ENCODE measurements at places on chromosomes 1 and 21. TPM values are rescaled to one million over a fixed set of nuclear protein-coding genes. Genes with fewer than 3 reads are reported as not detected.

LY9 gene
- total RNA-seq: not detected

TRIM62 gene
- total RNA-seq: 5.7 TPM

RHD gene
- total RNA-seq: not detected

RNU1-4 gene
- total RNA-seq: under 0.01 TPM

CR1 gene
- not detected for total RNA-seq

SYPL2 gene
- total RNA-seq: 0.91 TPM

RIMS3 gene
- 0.86 TPM for total RNA-seq

GBP4 gene
- 0.66 TPM for total RNA-seq

ANGPTL3 gene
- total RNA-seq: not detected

CCDC185 gene
- total RNA-seq: not detected

PTPN22 gene
- 4.7 TPM for total RNA-seq

CHIT1 gene
- total RNA-seq: 0.13 TPM

TEKT2 gene
- 0.36 TPM for total RNA-seq

LCE2B gene
- total RNA-seq: not detected

KCNJ6 gene
- 0.20 TPM for total RNA-seq

L1TD1 gene
- total RNA-seq: 0.13 TPM

RSPH1 gene
- total RNA-seq: not detected

ACADM gene
- 23.8 TPM for total RNA-seq

CDC42BPA gene
- total RNA-seq: 47.7 TPM

AIRE gene
- total RNA-seq: 0.07 TPM

C21orf58 gene
- 4.6 TPM for total RNA-seq

ATP8B2 gene
- total RNA-seq: 195 TPM

ST6GALNAC5 gene
- total RNA-seq: 0.83 TPM

KCNJ10 gene
- total RNA-seq: not detected

PBX1 gene
- total RNA-seq: 39.3 TPM

KCNQ4 gene
- total RNA-seq: 0.53 TPM

RNF223 gene
- total RNA-seq: not detected

AURKAIP1 gene
- total RNA-seq: 55.5 TPM

OR2L5 gene
- total RNA-seq: not detected

OLFML2B gene
- 19.4 TPM for total RNA-seq

TRAF3IP3 gene
- total RNA-seq: not detected

LRIF1 gene
- total RNA-seq: 10.5 TPM

FBLIM1 gene
- 121 TPM for total RNA-seq

CD164L2 gene
- total RNA-seq: not detected

APCS gene
- not detected for total RNA-seq

MPZ gene
- 2.2 TPM for total RNA-seq

COL24A1 gene
- 0.46 TPM for total RNA-seq

RGS18 gene
- 0.07 TPM for total RNA-seq

HIVEP3 gene
- total RNA-seq: 2.1 TPM

KRTAP7-1 gene
- not detected for total RNA-seq

NMNAT2 gene
- 2.3 TPM for total RNA-seq

CLEC20A gene
- not detected for total RNA-seq

TNFRSF1B gene
- total RNA-seq: 4.5 TPM

PRAMEF18 gene
- not detected for total RNA-seq

GPR37L1 gene
- not detected for total RNA-seq

PLA2G4A gene
- 20.1 TPM for total RNA-seq

CD84 gene
- not detected for total RNA-seq

BTBD8 gene
- total RNA-seq: 2.1 TPM

Measured in smooth muscle cell of the pulmonary artery (primary cell).